ENCODE measurements at places on chromosomes 7 and 10.

DNA sequence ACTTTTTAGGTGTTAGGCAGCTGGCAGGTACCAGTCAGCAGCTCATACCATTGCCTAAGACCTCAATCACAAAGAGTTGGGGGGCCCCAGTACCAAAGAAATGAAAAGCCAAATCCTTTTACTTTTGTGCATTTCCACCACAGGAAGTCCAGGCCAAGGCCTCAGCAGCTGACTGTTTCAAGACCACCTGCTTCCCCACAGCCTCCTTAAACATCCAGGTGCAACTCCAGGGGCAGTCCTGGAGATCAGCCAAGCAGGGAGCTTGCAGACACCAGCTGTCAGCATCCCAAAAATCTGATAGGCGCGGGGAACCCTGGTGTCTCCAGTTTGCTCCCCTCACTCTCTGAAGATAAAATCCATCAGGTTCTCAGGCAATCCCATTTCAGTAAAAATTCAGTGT, 91.5 kb upstream of the EFCAB10 start:
- DNase-seq: no peak

- DNase-seq: no peak
Measured at GRCh38 chr7:108076156-108076555, 54.0 kb downstream of the LAMB4 start.

- no peak for DNase-seq
Measured at GRCh38 chr7:27689591-27690164, 27.0 kb upstream of the HIBADH start.

DNA sequence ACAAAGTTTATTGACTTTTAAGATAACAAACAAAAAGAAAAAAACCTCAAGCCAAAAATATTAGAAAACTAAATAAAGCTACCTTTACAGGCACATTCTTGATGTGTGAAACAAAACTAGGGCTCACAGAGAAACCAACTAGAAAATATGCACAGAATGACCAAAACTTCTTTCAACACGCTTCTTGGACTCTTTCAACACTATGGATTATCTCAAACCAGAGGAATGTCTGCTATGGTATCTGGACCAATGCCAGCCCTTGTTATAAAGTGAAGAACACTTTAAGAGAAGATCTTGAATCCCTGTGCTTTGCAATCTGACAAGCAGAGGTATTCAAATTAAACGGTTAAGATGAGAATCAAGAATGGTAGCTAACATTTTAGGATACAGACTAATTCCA, 76.6 kb downstream of the DNAJC1 start:
- DNase-seq: no peak

GRCh38 chr7:28747854-28748253, 210.3 kb downstream of the TRIL start:
- no peak for DNase-seq

DNA sequence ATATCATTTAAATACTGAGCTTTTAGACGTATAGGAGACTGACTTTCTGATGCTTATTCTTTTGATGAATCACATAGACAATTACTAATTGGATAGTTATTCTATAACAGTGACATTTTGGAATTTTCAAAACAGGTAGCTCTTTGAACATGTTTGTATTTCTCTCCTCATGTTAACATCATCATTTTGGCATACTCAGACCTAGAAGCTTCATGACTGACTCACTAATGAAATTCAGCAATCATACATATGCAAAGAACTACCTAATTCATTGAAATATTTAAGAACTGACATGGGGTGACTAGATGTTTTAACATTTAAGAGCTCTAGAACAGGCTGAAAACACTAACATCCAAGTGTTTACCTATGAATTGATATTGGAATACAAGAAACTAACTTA, 192.3 kb downstream of the VTI1A start:
- no peak for DNase-seq

DNA sequence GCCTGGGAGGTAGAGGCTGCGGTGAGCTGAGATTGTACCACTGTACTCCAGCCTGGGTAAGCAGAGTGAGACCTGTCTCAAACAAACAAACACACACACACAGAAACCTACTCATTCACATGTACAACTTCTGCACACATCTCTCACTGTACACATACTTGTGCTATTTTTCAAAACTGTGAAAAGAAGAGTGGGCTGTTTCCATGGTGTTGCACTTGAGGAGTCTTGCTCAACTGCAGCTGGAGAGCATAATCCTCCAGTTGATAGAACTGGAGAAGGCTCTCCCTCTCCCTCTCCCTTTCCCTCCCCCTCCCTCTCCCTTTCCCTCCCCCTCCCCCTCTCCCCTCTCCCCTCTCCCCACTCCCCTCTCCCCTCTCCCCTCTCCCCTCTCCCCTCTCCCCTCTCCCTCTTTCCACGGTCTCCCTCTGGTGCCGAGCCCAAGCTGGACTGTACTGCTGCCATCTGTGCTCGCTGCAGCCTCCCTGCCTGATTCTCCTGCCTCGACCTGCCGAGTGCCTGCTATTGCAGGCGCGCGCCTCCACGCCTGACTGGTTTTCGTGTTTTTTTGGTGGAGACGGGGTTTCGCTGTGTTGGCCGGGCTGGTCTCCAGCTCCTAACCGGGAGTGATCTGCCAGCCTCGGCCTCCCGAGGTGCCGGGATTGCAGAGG, 43.7 kb upstream of the DLD start:
- DNase-seq: no peak

- no peak for DNase-seq
Measured at GRCh38 chr7:4574851-4575250, 107.2 kb upstream of the FOXK1 start.

DNA sequence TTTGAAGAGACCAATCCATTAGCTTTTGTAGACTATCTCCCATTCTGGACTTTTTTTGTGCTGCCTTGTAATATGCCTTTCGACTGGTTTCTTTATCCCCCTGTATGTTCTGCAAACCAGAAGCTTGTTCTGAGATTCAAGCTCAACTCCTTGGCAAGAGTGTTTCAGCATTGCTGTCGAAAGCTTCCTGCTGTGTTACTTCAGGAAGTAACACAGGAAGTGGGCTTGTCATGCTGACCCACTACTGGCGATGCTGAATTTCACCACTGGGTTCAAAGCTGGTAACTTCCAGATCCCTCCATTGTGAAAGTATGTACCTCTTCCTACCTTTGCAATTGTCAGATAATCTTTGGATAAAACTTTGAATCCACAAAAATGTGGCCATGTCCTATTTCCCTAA, 57.9 kb upstream of the INSYN2A start:
- DNase-seq: no peak

DNA sequence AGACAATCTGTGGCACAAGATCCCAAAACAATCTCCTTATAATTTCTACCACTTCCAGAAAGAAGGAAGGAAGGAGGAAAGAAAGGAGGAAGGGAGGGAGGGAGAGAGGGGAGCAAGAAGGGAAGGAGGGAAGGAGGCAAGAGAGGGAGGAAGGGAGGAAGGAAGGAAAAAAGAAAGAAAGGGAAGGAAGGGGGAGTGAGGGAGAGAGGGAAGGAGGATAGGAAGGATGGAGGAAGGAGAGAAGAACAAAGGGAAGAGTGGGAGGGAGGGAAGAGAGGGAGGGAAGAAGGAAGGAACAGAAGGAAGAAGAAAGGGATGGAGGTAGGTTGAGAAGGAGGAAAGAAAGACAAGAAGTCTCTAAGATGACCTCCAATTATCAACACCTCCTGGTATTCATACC, 185.5 kb upstream of the NFE2L3 start:
- no peak for DNase-seq

DNA sequence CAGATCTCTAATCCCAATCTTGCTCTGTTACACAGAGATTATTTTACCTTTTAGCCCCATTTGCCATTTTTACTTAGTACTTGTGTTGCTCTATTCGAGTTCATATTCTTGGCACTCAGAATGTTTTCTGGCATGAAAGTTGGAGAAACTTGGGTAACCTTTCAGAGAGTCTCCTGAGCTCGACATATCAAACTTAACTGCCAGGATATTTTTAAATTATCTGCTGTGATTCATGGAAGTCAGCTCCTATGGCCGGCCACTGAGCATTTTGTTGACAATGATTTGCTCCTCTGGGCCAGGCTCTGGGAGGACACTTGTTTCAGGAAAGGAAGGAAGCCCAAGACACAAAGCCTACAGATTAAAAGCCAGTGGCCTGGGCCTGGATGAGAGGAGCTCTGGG, 396.7 kb downstream of the TNS3 start:
- DNase-seq: no peak

DNA sequence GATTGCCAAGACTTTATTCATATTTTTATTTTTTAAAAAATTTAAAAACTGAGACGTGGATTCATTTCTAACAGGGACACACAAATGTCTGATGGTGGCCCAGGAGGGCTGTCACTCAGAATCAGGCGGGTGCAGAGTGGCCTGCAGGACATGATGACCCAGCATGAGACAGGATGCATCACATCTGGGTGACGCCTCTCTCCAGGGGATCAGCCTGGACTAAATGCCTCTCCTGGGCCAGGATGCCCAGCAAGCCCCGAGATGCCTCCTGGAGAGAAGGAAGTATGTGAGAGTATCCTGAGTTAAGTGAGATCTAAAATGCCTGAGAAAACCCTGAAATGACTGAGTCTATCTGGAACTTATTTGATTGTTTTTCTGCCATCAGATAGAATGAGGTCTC, 16.9 kb upstream of the MTURN start:
- DNase-seq: no peak

GRCh38 chr10:124033887-124034218, 59.5 kb downstream of the CHST15 start:
- no peak for DNase-seq

DNA sequence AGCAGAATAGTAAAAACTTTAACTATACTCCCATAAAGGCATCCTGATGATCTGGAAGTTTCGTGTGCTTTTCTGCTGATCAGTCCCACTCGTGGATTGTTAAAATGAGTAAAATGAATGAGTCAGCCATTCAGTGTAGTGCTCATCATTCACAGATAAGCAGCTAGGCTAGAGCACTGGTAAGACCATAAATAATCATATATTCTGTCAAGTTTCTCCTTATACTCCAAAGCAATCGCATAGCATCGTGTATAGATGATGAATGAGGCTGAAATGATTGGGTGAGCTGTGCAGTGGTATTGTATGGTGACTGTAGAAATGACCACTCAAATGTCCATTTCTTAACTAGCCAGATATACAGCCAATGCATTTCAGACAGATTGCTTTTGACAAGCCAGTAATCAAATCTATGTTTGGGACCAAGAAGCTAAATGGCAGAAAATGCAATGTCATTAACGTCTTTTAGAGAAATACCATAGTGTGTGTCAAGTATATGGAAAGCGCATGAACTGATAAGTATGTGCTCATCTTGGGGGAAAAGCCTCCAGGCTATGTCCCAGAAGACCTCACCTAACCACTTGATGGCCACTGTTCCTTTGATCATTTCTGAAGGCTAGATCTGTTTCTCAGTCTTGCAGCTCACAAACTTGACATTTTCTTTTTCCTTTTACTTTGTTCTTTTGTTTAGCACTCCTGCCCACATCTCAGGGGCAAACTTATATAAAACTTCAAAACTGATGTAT, 227.2 kb upstream of the FAM3C start:
- DNase-seq: no peak

DNA sequence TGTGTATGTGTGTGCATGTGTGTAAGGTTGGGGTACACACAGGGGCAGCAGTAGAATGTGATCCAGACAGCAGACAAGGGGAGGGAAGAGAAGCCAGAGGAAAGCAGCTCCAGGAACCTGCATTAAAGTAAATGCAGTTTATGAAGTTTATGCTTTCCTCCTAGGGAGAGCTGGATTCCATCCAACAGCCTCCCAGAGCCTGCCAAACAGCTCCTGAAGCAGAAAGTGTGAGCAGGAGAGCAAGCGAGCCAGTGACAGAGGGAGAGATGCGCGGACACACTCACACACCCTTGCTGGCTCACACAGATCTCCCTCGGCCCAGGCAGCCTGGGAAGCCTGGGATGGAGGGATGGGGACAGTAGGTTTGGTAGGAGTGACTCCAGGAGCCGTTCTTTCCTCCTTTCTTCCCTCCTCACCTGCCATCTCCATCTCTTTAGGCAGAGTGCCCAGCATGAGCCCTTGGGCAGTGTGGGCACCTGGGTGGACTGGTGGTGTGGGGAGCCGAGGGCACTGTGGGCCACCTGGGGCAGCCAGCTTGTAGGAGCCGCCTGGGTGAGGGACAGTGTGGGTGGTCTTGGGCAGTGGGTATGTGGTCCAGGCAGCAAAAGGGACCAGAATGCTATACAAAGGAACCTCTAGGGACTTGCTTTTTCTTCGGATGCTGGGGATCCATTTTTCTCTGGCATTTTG, 46.1 kb downstream of the PAX2 start:
- DNase-seq: no peak

GRCh38 chr10:32005050-32005449, 51.2 kb downstream of the KIF5B start:
- DNase-seq: no peak

- no peak for DNase-seq
Measured at GRCh38 chr10:22550732-22551131, 163.6 kb downstream of the PIP4K2A start.

DNA sequence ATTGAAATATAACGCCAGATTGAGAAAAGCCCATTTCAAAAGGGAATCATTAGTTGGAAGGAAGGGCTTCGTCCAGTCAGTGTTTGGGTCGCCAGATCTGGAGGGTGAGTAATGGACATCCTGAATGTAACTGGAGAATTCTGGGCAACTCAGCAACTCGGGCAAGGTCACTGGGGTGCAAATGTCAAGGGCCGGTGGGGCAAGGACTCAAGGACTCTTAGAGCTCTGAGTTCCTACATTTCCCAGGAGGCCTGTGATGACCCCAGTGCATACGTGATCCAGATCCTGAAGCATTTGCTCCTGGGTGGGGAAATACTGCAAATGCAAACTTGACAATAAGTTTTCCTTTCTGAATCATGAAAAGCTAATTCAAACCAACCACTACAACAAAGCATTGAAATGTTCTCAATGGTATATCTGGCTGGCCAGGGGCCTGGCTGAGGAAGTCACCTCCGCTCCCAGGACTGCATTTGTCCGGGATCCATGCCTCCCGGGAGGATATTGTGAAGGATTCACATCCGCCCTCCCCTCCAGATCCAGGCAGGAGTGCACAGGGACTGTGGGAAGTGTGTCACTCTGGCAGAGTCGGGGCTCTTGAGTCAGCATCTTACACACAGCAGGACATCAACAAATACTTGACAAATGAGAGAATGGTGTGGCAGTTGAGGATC, 164.0 kb downstream of the FANK1 start:
- DNase-seq: no peak

- DNase-seq: no peak
Measured at GRCh38 chr7:42972699-42973500, 40.7 kb downstream of the MRPL32 start.

Measured in NCI-H2029 treated with DMSO at 0.1 percent for 48 hours (cell line).